ENCODE measurements at places on chromosomes 4 and X.

DNA sequence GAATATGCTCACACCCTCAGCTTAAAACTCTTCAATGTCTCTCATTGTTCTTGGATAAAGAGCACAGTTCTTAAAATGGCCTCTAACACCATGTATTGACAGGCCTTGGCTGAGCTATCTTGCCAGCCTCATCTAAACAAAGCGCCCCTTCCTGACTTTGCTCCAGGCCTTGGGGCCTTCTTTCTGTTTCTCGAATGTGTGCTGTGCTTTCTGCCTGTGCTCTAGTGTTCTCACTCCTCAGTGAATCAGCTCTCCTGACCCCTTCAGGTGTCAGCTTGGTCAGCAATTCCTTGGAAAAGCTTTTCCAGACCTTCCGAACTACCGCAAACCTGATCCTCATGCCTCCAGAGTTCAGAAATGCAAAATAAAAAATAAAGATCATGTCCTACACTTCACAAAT is 346.3 kb upstream of the FSTL5 start:
- no peaks in the 10 kb centered on the region for H3K27me3 ChIP-seq
- no peaks in the 10 kb centered on the region for H3K36me3 ChIP-seq
- H3K4me1 ChIP-seq: no peaks in the 10 kb centered on the region

- H3K36me3 ChIP-seq: no peaks in the 10 kb centered on the region
- H3K4me1 ChIP-seq: no peaks in the 10 kb centered on the region
- H3K27ac ChIP-seq: no peak overlapping the region
- DNase-seq: no peak
- no peaks in the 10 kb centered on the region for H3K27me3 ChIP-seq
- no peak overlapping the region for H3K4me3 ChIP-seq
Observed at GRCh38 chr4:78320349-78320935, 231.1 kb upstream of the ANXA3 start.

- H3K4me3 ChIP-seq: no peak overlapping the region
- peaks cover 51% of the 10 kb centered on the region for H3K4me1 ChIP-seq
- H3K27me3 ChIP-seq: no peaks in the 10 kb centered on the region
Observed at GRCh38 chr4:148207068-148207467, 235.1 kb downstream of the NR3C2 start.

- DNase-seq: no peak
- no peak overlapping the region for H3K4me3 ChIP-seq
- H3K27me3 ChIP-seq: no peaks in the 10 kb centered on the region
Observed at GRCh38 chr4:147174591-147174990, 228.9 kb upstream of the TTC29 start.
